ENCODE measurements at places on chromosomes 1 and 21. TPM values are rescaled to one million over a fixed set of nuclear protein-coding genes. Genes with fewer than 3 reads are reported as not detected.

GRCh38 chr1:160777486-160778089 is 18.4 kb upstream of the LY9 start:
- peak; percentile 46 for DNase-seq

SAMSN1 gene
- total RNA-seq = 4.2 TPM

- DNase-seq = no peak
Measured at GRCh38 chr1:169816617-169817016, 21.9 kb upstream of the METTL18 start.

DNA sequence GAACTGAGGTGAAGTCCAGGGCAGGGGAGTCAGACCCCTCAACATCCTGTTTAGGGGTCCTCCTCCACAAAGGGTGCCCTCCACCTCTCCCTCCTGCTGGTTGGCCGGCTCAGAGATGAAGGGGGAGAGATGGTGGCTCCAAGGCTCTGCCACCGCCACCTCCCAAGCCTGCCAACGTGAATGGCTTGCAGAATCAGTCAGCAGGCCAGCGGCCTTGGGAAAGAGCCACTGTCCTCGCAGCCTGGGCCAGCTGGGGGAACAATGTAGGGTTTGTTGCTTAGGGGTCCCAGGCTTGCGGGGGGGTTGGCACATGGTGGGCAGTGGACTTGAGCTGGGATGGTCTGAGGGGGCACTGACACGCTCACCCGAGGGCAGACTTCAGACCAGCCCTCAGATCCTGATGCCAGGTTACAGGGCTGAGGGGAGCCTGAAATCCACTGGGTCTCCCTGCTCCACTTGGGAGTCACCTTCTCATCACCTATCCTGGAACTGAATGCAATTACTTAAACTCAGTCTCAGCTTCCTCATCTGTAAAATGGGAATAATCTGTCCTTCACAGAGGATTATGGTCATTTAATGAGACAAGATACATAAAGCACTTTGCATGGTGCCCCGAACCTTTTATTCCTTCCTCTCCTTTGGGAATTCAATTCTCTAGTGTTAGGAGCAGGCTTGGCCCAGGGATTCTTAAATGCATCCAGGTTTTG is 8.3 kb downstream of the GPR37L1 start:
- DNase-seq = no peak

DNA sequence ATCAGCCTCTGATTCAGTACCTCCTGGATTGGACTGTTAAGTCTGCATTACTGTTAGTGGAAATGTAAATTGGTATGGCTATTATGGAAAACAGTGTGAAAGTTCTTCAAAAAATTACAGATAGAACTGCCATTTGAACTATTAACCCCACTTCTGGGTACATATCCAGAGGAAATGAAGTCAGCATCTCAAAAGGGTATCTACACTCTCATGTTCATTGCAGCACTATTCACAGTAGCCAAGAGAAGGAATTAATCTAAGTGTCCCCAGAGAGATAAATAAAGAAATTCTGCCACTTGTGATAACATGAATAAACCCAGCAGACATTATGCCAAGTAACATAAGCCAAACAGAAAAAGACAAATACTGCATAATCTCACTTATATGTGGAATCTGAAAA is 676.0 kb downstream of the PLA2G4A start:
- no peak for DNase-seq

DNA sequence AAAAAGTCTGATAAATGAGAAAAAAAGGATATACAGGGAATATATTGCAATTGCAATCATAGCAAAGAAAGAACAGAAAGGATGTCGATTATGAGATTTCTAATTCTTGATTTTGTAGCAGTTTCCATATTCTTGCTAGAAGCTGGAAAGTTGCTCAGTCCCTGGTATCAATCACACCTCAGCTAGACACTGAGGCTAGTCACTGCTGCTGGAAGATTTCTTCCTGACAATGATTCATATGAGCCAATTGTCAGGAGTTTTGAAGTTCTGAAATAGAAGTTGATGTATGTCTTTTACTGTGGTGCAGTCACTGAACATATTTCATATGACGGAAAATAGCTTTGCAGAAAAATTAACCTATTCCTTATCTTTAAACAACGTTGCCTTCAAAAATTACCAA is 208.4 kb upstream of the C1orf105 start:
- no peak for DNase-seq

GRCh38 chr21:33916200-33916567 is 580 bp upstream of the ATP5PO start:
- DNase-seq = no peak

DNA sequence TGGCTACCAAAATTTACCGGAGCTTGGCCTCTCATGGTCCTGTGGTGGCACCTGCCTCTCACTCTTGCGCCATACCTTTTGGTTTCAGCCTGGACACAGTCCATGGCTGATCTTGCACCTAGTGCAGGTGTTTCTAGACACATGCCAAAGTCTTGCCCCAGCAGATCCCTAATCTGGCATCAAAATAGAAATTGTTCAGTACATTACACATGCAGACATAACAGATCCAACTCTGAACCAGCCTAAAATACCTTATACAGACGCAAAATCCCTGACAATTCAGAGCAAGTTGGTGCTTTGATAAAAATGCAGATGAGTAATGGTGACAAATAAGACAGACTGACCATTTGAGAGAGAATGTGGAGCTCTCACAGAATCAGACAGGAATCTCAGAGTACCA is 44.1 kb downstream of the NGF start:
- DNase-seq = no peak

- no peak for DNase-seq
Measured at GRCh38 chr21:26124896-26125295, 45.7 kb downstream of the APP start.

DNA sequence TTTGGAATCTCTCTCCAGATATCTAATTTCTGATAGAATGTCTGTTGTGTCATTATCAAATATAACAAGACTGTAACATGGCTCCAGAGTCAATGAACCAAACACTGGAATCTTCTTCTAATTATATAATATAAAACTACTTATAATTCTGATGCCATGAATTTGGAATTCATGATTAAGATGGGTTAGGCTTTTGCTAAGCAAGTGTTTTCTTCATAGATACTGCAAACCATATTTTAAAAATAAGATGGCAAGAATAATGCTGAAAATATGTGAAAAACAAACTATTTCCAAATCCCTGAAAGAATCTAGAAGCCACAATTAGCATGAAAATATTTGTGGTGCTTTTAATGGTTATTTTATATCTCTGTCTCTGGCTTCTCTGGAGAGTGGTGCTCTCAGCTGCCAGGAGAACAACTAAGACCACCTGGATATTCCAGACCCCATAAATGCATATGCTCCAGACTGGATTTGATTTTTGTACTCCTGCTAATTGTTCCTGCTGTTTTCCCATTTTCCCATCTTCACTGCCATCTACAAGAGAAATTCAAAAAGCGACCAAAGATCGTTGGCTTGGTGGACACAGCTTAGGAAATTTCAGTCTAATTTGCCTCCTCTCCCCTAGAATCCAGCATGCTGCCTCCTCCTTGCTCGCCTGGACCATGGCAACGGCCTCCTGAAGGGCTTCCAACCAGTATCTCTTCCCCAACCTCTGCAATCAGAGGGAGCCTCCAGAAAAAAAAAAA is 418.9 kb downstream of the SETD4 start:
- no peak for DNase-seq

- DNase-seq = no peak
Measured at GRCh38 chr1:31786366-31787060, 22.4 kb upstream of the ADGRB2 start.

DNA sequence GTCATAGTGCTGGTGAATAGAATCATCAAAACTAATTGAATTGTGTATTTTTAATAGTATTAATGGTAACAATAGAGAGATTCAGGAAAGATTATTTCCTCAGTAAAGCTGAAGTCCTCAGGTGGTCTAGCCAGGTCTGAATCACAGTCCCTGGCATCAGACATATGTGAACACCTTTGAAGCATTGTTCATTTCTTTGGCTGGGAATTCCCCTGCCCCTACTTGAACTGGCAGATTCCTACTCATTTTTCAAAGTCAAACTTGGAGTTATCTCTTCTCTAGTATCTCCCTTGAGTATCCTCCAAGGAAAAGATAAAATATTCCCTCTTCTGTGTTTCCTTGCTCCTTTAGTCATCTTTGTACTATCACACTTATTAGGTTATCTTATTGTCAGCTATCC is 759.8 kb downstream of the ADGRL2 start:
- DNase-seq = no peak

DNA sequence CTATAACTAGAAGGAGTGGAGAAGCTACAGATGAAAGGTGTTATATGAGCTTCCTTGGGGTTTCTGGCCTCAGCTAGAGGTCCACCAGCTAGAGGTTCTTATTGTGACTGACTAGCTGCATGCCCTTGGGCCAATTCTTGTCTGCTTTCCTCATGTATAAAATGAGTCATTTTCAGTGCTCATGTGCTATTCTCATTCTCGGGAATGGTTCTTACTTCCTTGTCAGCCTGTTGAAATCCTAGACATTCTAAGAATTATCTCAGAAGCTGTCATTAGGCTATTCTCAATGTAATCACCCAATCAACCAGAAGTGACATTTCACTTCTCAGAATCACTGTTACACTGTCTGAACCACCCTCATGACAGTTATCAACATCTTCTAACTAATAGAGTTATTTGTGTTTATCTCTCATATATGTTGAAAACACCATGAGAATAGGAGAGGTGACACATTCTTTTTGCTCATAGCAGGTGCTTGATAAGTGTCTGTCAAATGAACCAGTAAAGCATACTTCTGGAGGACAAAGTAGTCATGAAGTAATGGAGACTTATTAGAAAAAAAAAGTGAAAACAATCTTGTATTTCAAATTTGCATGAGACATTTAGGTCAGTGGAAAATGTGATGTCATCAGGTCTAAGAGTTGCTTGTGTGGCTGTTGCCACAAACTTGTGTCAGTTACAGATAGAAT is 122.8 kb upstream of the IVNS1ABP start:
- DNase-seq = no peak

DNA sequence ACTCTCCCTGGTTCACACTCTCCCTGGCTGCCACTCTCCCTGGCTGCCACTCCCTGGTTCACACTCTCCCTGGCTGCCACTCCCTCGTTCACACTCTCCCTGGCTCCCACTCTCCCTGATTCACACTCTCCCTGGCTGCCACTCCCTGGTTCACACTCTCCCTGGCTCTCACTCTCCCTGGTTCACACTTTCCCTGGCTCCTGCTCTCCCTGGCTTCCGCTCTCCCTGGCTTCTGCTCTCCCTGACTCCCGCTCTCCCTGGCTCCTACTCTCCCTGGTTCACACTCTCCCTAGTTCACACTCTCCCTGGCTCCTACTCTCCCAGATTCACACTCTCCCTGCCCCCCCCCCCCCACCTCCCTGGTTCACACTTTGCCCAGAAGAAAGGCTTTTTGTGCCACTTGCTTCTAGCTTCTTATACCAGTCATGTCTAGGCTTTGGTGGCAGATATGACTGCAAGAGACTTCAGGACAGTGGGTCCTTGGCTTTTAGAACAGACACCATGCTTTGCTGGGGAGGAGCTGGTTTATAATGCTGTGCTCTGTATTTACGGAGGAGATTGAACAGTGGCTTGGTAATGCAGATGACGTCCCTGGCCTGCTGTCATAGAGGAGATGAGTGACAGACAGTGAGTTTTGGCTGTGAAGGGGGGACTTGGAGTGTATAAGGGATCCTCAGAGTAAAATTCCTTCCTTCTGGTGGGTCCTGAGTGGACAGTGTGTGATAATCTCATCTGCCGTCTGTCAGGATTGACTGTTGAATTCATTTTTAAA is 17.0 kb downstream of the COQ8A start:
- no peak for DNase-seq

TAS1R2 gene
- total RNA-seq = not detected

ZNF648 gene
- not detected for total RNA-seq
